ENCODE measurements at places on chromosomes 5 and 9. TPM values are rescaled to one million over a fixed set of nuclear protein-coding genes. Genes with fewer than 3 reads are reported as not detected.

The ORM2 gene
- not detected for total RNA-seq

The BSPRY gene
- not detected for total RNA-seq

The SLC23A1 gene
- total RNA-seq = not detected

The HAPLN1 gene
- 7.2 TPM for total RNA-seq

The ZNG1F gene
- total RNA-seq = 33.8 TPM

Data from parietal lobe (tissue), 2 donors.